Stimulated activated CD4-positive, alpha-beta T cell treated with anti-CD3 and anti-CD28 coated beads, Interleukin-2, amount 100 ng/mL, for 4 hours (primary cell): ENCODE measurements at places on chromosomes 5 and 9.
A peak's percentile ranks its signal among the peaks of the same experiment; 100 is the strongest.

GRCh38 chr5:133877351-133878235 lies 90.8 kb downstream of the C5orf15 start:
- DNase-seq = no peak

GRCh38 chr9:129235931-129236331 lies 57.9 kb upstream of the IER5L start:
- DNase-seq = peak; percentile 19

GRCh38 chr5:116025866-116026265 lies 6.4 kb upstream of the ARL14EPL start:
- DNase-seq = no peak

DNA sequence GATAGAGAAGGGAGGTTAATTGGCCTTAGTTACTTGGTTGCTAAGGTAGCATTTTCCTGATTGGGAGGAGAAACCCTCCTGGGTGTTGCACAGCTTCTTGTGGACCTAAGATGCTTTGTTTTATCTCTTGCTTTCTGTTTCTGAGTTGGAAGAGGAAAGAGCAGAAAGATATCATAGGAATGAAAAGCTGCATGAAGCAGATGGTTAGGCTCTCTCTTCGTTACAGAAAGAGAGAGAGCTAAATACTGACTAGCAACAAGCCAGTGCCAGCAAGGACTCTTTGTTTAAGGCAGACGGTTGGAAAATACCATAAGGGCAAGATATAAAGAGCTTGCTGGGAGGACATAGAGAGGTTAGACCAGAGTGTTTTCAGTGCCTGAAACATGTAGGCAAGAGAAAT lies 103.1 kb downstream of the ATG10 start:
- no peak for DNase-seq

- no peak for DNase-seq
These were observed 8.4 kb upstream of the RXRA start for GRCh38 chr9:134317790-134318414.

GRCh38 chr5:178340187-178340586 lies 107.6 kb upstream of the PHYKPL start:
- no peak for DNase-seq

DNA sequence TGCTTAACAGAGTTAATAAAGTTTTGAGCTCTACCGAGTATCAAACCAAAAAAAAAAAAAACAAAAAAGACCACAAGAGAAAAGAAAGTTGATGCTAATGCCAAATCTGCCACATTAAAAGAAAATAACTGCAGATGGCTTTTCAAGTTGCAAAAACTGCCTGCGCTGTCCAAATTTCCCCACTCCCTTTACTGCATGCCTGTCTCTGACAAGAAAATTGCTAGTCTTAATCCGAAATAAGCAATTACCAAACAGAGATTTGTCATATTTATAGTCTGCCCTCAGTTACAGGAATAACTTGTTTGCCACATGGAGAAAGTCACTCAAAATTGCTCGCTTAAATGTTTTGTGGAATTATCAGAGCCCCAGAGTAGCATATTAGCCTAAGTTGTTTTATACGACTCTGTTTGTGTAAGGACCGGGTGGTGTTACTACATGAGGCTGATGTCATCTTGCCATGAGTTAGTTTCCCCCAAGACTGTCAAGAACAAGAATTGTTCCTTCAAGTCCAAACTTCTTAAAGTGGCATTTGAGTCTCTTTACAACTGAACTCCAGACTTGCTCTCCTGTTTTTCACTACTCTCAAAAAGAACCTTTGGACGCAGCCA lies 160.9 kb downstream of the CEP120 start:
- no peak for DNase-seq

- no peak for DNase-seq
These were observed 13.9 kb downstream of the ALDOB start for GRCh38 chr9:101421653-101422065.

DNA sequence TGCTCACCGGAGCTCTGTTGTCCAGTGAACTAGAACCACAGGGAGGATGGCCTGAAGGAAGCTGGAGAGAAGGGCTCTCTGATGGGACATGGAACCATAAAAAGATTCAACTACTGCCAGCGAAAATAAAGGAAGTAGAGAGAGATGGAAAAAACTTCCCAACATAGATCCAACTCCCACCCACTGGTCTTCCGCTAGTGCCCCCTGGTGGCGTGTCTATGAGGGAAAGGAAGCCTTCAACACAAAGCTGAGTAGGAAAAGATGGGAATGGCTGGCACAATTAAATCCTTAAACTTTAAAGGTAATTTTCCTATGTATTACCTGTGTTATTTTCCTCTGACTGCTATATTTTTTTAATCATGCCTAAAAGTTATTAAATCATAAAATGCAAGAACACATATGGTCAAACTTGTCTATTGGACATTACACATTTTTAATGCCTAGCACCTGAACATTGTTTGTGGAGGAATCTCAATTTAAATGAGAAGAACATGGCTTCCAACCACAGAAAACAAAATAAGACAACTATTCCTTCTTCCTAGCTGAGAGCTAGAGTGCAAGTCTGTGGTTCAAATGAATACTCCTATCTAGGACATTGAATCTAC lies 51.5 kb downstream of the CEP120 start:
- no peak for DNase-seq

GRCh38 chr5:150672237-150672883 lies 11.3 kb downstream of the MYOZ3 start:
- no peak for DNase-seq

- DNase-seq = no peak
These were observed 94.1 kb downstream of the KCNIP1 start for GRCh38 chr5:170597872-170598271.

- DNase-seq = no peak
These were observed 3.8 kb downstream of the SMARCA2 start for GRCh38 chr9:2018764-2019558.

GRCh38 chr5:57246426-57246825 lies 72.6 kb downstream of the GPBP1 start:
- no peak for DNase-seq

GRCh38 chr9:14780251-14780650 lies 57.7 kb upstream of the CER1 start:
- no peak for DNase-seq

DNA sequence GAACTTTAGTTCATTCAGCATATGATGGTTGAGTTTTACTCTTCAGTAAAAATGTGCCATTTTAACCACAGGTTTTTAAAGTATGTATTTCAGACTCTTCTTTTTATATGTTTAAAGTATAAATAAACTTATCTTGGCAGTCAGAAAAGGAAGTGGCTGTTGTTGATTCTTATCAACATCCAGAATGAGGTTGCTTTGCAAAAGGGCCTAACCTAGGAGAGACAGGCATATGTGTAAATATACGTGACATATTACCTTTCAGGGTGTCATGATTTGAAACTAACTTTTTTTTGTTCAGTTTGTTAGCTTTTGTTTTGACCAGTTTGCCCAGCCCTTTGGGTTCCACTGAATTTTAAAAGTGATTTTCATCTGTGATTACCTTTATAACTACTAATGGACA lies 7.4 kb downstream of the SMARCA2 start:
- DNase-seq = no peak

DNA sequence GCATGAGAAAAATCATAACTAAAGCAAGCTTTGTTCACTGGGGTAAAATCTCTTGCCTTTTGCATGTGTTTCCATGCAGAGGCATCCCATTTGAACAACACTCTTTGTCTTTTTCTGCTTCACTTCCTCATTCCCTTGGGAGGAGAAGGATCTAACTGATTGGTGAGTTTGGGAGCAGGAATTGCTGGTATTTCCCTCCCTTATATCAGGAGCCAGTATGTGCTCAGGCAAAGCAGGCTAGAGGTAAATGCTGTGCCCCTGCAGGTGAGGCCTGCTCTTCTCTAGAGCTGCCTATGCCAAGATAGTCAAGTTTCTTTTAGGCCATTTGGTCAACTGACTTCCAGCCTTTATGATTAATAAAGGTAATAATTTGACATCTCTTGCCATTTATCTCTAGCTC lies 179.9 kb downstream of the COX7C start:
- no peak for DNase-seq

DNA sequence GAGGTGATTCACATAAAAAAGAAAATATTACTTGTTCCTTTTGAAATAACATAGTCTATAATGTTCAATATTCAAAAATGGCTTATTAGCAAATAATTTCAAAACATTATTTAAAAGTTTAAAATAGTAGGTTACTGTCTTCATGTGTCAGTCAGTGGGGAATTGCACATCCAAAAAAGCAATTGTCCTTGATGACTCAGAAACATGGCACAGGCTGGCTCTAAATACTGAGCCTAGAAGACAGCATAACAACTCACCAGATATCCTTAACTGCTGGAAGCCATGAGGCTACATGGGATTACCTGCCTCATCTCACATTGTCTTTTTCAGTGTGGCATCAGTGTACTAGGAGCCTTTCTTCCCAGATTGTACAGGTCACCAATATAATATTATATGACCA lies 439.5 kb upstream of the RGMB start:
- DNase-seq = no peak

- DNase-seq = no peak
These were observed 5.5 kb downstream of the CCIN start for GRCh38 chr9:36174731-36175130.
